HepG2 (cell line): ENCODE measurements at places on chromosomes 1 and 21. TPM values are rescaled to one million over a fixed set of nuclear protein-coding genes. Genes with fewer than 3 reads are reported as not detected.

DNA sequence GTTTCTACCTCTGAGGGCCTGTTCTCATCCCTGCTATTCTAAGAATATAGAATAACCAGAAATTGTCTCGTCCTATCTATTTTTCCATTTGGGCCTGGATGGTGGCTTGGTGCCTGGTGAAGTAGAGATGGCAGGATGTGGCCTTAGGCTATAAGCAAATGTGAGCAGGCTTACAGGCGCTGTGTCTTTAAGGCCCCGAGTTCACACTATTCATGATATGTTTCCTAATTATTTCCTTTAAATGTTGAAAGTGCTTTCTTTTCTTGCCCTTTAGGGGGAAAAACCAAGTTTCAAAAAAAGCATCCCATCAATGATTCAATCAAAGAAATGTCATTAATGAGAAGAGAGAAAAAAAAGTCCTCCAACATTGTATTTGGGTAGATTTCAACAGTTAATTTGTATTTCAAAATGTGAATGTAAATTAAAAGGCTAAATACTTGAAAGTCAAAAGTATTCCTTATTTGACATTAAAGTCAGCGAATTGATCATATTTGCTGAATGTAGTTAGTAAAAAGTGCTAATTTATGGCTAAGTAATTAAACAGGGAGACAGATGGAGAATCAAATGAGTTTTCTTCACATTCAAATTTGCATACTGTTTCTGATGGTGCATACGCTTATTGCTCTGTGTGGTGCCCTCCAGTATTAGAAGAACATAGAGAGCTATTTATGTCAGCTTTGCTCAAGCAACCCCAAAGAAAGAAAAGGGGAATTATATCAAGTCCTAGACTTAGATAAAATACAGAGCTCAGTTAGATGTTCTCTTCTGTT, 34.0 kb upstream of the HUNK start:
- H3K27ac ChIP-seq = no peak overlapping the region
- no peak overlapping the region for H3K4me3 ChIP-seq
- H3K36me3 ChIP-seq = no peaks in the 10 kb centered on the region

- no peak overlapping the region for H3K27ac ChIP-seq
- DNase-seq = no peak
- no peaks in the 10 kb centered on the region for H3K4me1 ChIP-seq
- no peaks in the 10 kb centered on the region for H3K27me3 ChIP-seq
- H3K4me3 ChIP-seq = no peak overlapping the region
Observed at GRCh38 chr1:67880056-67880601, 46.9 kb upstream of the GNG12 start.

- no peaks in the 10 kb centered on the region for H3K36me3 ChIP-seq
- H3K27me3 ChIP-seq = no peaks in the 10 kb centered on the region
- no peak overlapping the region for H3K27ac ChIP-seq
- H3K4me3 ChIP-seq = no peak overlapping the region
Observed at GRCh38 chr21:20026543-20026942, 971.7 kb upstream of the NCAM2 start.

GRCh38 chr1:32246888-32247273, at the start of gene FAM167B:
Gene FAM167B (plus strand): TSS chr1:32247222. CDS start chr1:32247422, 200 bp downstream.
- no peaks in the 10 kb centered on the region for H3K27me3 ChIP-seq
- DNase-seq = no peak
- H3K36me3 ChIP-seq = no peaks in the 10 kb centered on the region
- H3K27ac ChIP-seq = no peak within 1 kb of the TSS
- H3K4me1 ChIP-seq = peaks cover 83% of the 10 kb centered on the region

DNA sequence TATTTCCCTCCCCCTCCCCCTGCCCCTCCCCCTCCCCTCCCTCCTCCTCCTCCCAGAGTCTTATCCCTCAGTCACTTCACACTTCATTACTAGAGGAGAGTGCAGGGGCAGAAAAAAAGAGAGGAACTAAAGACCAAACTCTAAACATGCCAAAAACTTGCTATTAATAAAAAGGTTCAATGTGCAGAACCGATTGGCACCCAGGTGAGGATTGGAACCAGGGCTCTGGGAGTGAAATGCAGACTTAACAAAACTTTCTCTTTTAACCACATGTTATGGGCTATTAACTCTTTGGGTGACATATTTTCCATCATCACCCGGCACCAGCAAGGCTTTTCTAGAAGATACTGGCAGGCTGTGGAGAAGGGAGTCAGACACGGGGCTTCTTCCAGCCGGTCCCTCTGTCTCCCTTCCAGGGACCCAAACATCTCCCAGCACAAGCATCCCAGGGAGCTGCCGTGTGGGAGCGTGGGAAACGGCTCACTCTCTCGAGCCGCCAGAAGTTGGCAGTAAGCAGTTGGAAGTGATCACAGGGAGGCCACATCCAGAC, 13.6 kb downstream of the NID1 start:
- peaks cover 27% of the 10 kb centered on the region for H3K36me3 ChIP-seq
- no peak overlapping the region for H3K4me3 ChIP-seq

GRCh38 chr21:37805266-37805665, 111.0 kb downstream of the KCNJ6 start:
- no peaks in the 10 kb centered on the region; the same call in 1 of the 2 replicates for H3K27me3 ChIP-seq
- no peak for DNase-seq
- no peaks in the 10 kb centered on the region for H3K4me1 ChIP-seq
- no peak overlapping the region for H3K4me3 ChIP-seq

- H3K36me3 ChIP-seq = no peaks in the 10 kb centered on the region
- H3K27me3 ChIP-seq = no peaks in the 10 kb centered on the region
- DNase-seq = no peak
- no peak overlapping the region for H3K4me3 ChIP-seq
- H3K27ac ChIP-seq = no peak overlapping the region
Observed at GRCh38 chr1:67979532-67979931, 70.9 kb downstream of the DIRAS3 start.

DNA sequence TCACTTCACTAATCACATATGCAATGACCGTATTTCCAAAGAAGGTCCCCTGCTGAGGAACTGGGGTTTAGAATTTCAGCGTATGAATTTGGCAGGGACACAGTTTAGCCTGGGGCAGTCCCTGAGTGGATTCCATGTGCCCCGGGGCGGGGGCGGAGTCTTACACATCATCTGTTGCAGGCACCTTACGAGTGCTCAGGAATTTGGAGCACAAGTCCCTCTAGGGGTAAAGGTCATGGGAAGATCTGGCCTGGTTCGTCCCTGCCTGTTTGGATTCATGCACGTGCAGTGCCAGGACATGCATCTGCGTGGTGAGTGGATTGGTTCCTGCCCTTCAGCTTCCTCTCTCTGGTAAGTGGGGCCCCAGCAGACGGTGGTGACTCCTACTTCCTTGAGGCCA, 208.3 kb upstream of the C1orf174 start:
- H3K27ac ChIP-seq = no peak overlapping the region
- H3K4me3 ChIP-seq = no peak overlapping the region
- peaks cover 37% of the 10 kb centered on the region; the same call in 2 of the 3 replicates for H3K27me3 ChIP-seq
- H3K36me3 ChIP-seq = no peaks in the 10 kb centered on the region
- DNase-seq = no peak

Gene RGS8
- not detected in 2 replicates for total RNA-seq

Gene ZMYND12
- 0.13 TPM in 1 of 2 replicates, not detected in the other for total RNA-seq

Gene UBL4B
- not detected in 2 replicates for total RNA-seq

Gene GPR153
- 0.27 and 0.31 TPM in 2 replicates for total RNA-seq

Gene SERTAD4
- not detected in 2 replicates for total RNA-seq
